ENCODE measurements at places on chromosomes 2 and 18.

GRCh38 chr2:128601298-128602037 lies 282.8 kb upstream of the HS6ST1 start:
- DNase-seq: no peak

GRCh38 chr2:23091900-23092299 lies 293.1 kb upstream of the KLHL29 start:
- no peak for DNase-seq

DNA sequence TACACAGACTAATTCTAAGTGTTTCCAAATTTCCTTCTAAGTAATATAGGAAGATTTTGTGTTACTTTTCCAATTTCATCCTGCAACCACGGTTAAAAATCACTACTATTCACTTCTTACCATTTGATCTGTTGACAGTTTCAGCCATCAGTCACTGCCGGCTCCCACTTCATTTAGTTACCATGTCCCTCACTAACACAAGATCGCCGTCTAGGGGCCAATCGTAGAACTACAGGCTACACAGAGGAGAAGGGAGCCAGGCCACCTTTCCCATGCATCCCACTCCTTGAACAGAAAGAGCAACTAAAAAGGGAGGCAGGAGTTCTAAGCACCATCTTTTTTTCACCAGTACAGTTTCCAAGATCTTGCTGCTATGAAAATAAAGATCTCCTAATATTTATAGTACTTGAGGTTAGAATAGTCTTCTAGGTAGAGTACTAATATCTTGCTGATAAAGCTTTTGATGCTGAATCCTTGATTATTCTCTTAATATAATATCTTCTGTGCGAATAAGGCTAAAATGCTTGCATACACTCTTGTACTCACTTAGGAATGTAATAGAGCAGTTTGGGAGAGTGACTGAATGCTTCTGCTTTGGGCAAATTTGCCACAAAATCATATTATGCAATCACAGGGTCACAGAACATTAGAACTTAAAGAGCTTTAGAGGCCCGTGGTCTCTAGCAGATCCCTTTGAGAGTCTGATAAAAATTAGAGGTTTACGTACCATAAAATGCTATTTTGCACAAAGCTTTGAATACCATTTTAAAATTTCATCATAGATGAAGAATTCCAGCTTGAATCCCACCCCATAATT lies 39.5 kb upstream of the CYP1B1 start:
- peak; percentile 51 for DNase-seq

- no peak for DNase-seq
Measured at GRCh38 chr2:138853761-138854160, 73.6 kb upstream of the NXPH2 start.

GRCh38 chr18:63197246-63197869 lies 122.2 kb downstream of the BCL2 start:
- no peak for DNase-seq

DNA sequence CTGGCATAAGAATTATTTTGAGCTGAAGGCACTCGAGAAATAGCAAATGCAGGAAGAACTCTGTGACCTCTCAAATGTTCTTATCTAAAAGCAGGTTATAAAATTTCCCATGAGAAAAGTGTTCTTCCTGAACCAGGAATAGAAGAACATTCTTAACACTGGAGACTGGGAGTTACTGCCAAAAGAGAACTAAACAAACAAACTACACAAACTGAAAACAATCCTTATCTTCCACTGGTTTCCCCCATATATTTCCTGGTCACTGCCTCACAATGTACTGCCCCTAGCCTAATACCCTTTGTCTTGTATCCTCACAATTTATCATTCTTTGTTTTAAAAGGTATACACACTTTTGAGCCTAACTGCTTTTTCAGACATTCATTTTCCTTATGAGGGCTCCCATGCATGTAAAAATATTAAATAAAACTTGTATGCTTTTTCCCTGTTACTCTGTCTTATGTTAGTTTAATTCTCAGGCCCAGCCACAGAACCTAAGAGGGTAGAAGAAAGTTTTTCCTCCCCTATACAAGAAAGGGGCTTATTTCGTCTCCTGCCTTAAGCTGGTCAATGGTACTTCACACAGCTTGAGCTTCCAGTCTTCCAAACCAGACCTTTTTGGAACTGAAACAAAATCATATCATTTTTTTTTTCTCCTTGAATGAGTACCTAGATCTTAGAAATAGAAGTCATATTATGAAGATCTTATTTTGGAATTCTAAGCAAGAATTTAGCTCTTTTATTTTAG lies 110.6 kb downstream of the MSTN start:
- no peak for DNase-seq

DNA sequence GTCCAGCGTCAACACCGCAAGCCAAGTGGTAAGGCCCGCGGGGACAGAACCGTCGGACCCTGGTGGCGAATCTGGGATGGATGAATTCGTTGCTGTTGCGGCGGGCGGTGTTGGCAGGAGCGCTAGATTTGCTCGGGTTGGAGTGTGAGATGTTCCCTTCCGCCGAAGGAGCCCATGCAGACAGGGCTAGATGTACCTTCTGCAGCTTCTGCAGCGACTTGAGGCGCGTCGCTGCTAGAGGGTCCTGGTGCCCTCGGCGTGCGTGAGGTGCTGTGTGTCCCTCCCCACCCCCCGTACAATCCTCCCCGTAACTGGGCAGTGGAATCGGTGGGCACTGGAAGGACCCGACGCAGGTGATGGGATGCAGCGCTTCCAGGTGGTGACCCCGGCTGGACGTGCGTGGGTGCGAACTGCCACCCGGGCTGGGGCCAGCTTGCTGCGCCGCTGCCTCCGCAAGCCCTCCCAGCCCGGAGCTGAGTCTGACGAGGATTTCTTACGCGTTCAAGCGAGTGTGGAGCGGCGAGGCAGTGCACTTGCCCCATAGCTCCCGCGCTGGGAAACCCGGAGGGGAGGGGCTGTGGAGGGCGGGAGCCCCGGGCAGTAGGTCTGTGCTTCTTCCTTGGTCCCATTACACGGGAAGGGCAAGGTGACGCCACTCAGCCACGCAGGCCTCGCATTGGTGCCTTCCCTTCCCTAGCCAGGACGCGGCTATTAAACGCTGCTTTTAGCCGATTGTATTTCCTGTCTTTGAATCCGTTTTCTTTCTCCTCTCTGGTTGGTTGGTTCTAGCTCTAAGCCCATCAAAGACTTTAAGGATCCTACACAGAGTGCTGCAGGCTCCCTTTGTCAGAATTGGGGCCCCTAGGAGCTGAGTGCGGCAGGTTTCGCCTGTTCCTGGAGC lies 34.2 kb downstream of the CHRNA1 start:
- DNase-seq: no peak

DNA sequence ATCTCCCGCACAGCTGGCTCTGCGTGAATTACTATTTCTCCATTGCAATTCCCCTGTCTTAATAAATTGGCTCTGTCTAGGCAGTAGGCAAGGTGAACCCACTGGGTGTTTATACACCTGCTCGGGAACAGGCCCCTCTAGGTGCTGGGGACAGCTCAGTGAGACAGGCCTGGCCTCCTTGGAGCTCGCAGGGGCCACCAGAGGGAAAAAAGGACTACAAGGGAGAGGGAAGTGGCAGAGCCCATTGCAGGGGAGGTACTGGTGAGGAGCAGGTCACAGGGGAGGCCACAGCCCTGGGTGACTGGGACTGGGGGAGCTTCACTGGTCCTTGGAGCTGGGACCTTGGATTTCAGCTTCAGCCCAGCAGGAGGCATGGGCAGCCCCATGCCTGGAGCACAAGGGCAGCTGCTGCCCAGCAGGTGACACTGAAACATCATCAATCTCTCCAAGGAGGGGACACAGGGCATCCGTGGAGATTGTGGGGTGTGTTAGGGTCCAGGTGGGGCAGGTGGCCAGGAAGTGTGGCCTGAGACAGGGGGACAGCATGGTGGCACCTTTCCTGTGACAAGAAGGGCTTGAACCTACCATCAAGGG lies 31.2 kb downstream of the NGEF start:
- no peak for DNase-seq

Measured in stimulated activated CD4-positive, alpha-beta T cell treated with anti-CD3 and anti-CD28 coated beads, Interleukin-1b, Interleukin-23, amount 100 ng/mL, for 4 hours (primary cell).